ENCODE measurements at places on chromosomes 2 and 18.
A peak's percentile ranks its signal among the peaks of the same experiment; 100 is the strongest.

DNA sequence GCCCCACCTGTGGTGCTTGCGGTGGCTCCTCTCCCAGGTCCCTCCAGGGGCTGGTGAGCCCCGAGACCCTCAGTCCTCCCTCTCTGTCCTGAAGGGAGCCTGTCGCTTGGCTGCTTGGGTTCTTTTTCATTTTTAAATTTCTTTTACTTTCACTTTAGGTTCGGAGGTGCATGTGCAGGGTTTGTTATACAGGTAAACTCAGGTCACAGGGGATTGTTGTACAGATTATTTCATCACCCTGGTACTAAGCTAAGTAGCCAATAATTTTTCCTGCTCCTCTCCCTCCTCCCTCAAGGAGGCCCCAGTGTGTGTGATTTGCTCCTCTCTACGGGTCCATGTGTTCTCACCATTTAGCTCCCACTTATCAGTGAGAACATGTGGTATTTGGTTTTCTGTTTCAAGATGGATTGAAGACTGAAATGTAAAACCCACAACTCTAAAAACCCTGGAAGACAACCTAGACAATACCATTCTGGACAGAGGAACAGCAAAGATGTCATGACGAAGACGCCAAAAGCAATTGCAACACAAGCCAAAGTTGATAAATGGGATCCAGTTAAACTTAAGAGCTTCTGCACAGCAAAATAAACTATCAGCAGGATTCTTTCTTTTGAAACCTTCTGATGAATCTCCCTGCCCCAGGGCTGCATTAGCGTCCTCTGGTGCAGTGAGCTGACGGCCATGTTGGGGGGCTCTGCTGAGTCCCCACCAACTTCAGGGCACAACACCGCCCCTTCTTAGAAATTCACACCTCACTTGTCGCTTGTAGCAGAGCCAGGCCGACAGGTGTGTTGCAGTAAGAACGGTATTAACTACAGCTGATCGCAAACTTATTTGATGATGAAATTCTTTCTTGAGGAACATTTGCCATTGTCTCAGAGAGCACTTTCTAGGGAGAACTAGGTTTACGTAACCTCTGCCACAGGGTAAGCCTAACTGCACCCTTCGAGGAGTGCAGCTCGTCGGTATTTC lies 135.3 kb downstream of the ZNF236 start:
- no peak for DNase-seq

DNA sequence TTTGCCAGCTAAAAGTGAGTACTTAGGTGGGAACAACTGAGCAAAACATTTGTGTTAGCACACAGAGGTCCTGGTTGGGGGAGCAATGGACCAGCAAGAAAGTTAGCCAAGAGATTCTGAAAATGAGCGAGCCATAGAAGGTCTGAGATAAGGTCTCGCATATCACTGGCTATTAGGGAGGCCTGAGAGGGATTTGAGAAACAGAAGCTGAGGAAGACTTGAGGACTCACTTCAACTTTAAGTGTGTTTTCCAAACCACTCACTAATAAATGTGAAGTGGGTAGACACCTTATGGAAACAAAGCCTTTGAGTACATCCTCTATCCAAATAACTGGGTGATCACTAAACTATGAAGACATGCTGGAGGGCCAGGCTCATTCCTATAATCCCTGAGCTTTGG lies 958.5 kb downstream of the DPP10 start:
- DNase-seq: no peak

DNA sequence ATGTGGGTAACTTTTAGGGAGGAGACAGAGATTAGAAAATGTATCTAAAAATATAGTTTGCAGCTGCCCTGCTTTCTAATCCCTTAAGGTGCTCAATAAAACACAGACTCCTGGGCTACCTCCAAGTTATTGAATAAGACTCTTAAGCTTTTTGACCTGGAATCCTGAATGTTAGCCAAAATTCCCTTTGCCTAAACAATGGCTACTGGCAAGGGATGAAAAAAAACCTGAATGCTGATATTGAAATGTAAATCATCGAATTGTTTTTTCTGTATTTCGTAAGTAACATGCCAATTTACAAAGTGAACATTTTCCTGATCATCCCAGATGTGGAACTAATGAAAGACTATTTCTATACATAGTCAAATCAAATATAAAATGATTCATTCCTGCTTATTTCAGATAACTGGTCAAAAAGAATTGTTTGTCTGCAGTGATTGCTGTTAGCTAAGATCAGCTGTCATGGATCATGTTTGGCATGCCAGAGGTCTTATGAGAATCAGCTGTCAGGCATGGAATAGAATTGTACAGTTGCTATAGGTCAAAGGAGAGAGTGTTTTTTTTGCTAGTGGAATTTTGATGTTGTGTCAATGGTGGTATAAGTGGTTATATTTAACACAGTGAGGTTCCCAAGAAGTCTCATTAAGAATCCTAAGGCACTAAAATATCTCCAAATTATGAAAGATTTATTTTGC lies 363.6 kb upstream of the CWC22 start:
- no peak for DNase-seq

DNA sequence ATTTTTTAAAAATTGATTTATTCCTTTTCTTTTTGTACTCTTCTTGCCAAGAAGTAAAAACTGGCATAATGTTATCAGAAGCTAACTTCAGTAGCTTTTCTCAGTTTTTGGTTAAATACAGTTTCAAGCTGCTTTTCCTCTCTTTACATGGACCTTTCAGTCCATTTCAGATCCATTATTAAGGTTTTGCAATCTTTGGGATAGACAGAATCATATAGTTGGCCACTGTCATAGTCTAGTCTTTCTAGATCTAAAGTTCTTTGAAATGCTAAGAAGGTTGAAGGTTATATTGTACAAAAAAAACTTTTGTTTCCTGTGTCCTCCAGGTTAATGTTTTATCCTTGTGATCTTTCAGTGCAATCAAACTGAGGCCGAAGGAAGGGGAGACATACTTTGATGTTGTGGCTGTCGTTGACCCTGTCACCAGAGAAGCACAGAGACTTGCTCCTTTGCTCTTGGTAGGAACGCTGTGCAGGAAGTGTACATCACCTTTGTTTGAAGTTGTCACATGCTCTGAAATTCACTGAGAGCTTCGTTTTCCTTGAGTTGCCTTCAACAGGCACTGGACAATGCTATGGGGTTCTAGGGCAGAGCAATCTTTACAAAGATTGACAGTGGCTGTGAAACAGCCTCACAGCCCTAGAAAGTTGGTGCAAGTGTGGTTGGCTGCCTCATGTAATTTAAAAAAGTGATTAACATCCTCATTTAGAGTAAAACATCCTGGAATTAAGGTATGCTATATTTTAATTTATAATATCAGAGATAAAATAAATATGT lies 79.1 kb downstream of the UGGT1 start:
- no peak for DNase-seq

- no peak for DNase-seq
These were observed 1.8 kb downstream of the NGEF start for GRCh38 chr2:233011268-233011650.

GRCh38 chr2:40668425-40668824 lies 216.5 kb upstream of the SLC8A1 start:
- DNase-seq: no peak

DNA sequence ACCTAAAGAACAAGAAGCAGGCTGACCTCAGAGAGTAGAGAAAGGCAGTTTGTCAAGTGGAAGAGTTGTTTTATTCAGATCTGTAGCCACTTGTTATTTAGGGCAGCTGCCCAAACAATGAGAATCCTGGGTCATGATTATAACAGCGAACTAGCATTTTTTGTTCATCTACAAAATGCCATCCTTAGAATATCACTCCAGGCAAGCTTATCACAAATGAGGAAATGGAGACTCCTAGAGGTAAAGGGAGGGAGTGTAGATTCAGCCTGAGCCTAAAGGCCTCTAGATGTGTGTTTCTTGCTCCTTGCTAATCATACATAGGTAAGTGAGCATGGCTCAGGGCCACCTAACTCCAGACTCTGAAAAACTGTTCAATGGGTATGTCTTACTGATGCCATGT lies 126.1 kb downstream of the HNMT start:
- DNase-seq: peak; percentile 26

Data from NCI-H748 treated with DMSO at 0.1 percent for 48 hours (cell line).